Right renal pelvis (tissue), 4 donors: ENCODE measurements at places on chromosomes 2 and 18. TPM values are rescaled to one million over a fixed set of nuclear protein-coding genes. Genes with fewer than 3 reads are reported as not detected.

ELOA2 gene
- 0.03 TPM for polyA plus RNA-seq

PLB1 gene
- polyA plus RNA-seq: 1.2 TPM

GAL3ST2 gene
- 0.92 TPM for polyA plus RNA-seq

APCDD1 gene
- polyA plus RNA-seq: 135 TPM

FBXO48 gene
- 2.2 TPM for polyA plus RNA-seq

ZNF396 gene
- polyA plus RNA-seq: 8.1 TPM

SLC14A1 gene
- polyA plus RNA-seq: 4.7 TPM

TUBB8B gene
- polyA plus RNA-seq: not detected

C2orf78 gene
- not detected for polyA plus RNA-seq

ASB3 gene
- 31.8 TPM for polyA plus RNA-seq

GPR45 gene
- 0.19 TPM for polyA plus RNA-seq

OR6B2 gene
- not detected for polyA plus RNA-seq

SCN3A gene
- 0.39 TPM for polyA plus RNA-seq

SH2D6 gene
- 0.60 TPM for polyA plus RNA-seq

NPHP1 gene
- polyA plus RNA-seq: 15.6 TPM

FKBP1B gene
- 14.0 TPM for polyA plus RNA-seq

SLC35F6 gene
- polyA plus RNA-seq: 17.6 TPM

RSAD2 gene
- polyA plus RNA-seq: 4.1 TPM

UGT1A8 gene
- not detected for polyA plus RNA-seq

STEAP3 gene
- polyA plus RNA-seq: 1.5 TPM

CKAP2L gene
- 16.6 TPM for polyA plus RNA-seq

EFEMP1 gene
- 101 TPM for polyA plus RNA-seq

BMP10 gene
- not detected for polyA plus RNA-seq

RPRM gene
- 6.2 TPM for polyA plus RNA-seq

DPP4 gene
- 139 TPM for polyA plus RNA-seq

ASB18 gene
- not detected for polyA plus RNA-seq

CPLX4 gene
- polyA plus RNA-seq: 0.09 TPM

KCTD1 gene
- polyA plus RNA-seq: 77.3 TPM

RDH14 gene
- polyA plus RNA-seq: 41.4 TPM

ANKRD30BL gene
- 0.74 TPM for polyA plus RNA-seq

TBR1 gene
- polyA plus RNA-seq: not detected

UGT1A9 gene
- polyA plus RNA-seq: 8.3 TPM

CD8A gene
- polyA plus RNA-seq: 1.0 TPM

GULP1 gene
- 60.1 TPM for polyA plus RNA-seq

GALNT3 gene
- 16.7 TPM for polyA plus RNA-seq

DPP10 gene
- 14.6 TPM for polyA plus RNA-seq

TLX2 gene
- 0.26 TPM for polyA plus RNA-seq

NDUFV2 gene
- 155 TPM for polyA plus RNA-seq

ALLC gene
- not detected for polyA plus RNA-seq

SCYGR7 gene
- not detected for polyA plus RNA-seq

PARD6G gene
- polyA plus RNA-seq: 35.0 TPM

TXNDC2 gene
- polyA plus RNA-seq: not detected

SH3RF3 gene
- 5.5 TPM for polyA plus RNA-seq

HOXD13 gene
- 0.22 TPM for polyA plus RNA-seq

TMEM37 gene
- polyA plus RNA-seq: 73.2 TPM

EVA1A gene
- 13.8 TPM for polyA plus RNA-seq

GKN1 gene
- polyA plus RNA-seq: not detected

PLEK gene
- polyA plus RNA-seq: 3.9 TPM

C2orf81 gene
- 5.0 TPM for polyA plus RNA-seq

NTSR2 gene
- not detected for polyA plus RNA-seq

DAW1 gene
- polyA plus RNA-seq: 0.50 TPM

IL36B gene
- polyA plus RNA-seq: not detected

LAMA3 gene
- 2.0 TPM for polyA plus RNA-seq

SULT1C4 gene
- polyA plus RNA-seq: 48.1 TPM

DUSP19 gene
- 4.8 TPM for polyA plus RNA-seq

SPATS2L gene
- polyA plus RNA-seq: 145 TPM

PRKAG3 gene
- not detected for polyA plus RNA-seq
